GM23338 (cell line): ENCODE measurements at places on chromosomes 6 and 20.
A peak's percentile ranks its signal among the peaks of the same experiment; 100 is the strongest.

GRCh38 chr20:10228330-10228729, 9.7 kb downstream of the SNAP25 start:
- no peak for DNase-seq

- DNase-seq, result no peak
These were observed 28.9 kb upstream of the FAM83D start for GRCh38 chr20:38897267-38897666.

DNA sequence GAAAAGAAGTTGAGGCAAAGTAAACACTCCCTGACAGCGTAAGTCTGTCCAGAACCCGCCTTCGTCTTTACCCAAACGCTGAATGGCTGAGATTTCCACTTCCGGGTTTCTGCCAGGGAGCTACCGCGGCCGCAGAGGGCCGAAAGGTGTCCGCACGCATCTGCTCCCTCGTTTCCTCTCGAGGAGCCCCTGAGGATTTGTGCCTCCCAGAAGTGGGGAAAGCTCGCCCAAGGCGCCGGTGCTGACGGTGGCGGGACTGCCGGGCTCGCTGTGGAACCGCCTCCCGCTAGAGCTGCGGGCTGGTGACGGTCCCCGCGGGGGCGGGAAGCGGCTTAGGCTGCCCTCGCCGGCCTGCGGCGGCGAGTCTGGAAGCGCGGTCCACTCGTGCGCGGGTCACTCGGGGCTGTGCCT, 1760.2 kb upstream of the DEFB115 start:
- DNase-seq, result no peak

DNA sequence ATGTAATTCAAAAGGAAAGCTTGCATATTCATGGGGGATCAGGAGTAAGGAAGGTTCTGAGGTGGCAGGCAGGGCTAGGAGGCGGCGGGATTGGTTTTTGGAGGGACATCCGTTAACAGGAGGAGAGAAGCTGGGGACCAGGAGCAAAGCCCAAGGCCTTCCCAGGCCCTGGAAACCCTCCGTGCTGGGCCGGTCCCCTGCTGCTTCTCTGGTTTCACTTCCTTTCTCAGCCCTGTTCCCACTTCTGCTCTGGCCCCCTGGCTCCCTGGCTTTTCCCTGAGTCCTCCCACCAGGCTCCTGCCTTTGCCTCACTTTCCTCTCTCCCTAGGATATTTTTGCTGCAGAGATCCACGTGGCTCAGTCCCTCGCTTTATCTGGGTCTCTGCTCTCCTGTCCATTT, 26.4 kb upstream of the SALL4 start:
- DNase-seq, result peak; percentile 41
